Stimulated activated CD4-positive, alpha-beta T cell treated with anti-CD3 and anti-CD28 coated beads, Interleukin-1b, Interleukin-23, amount 100 ng/mL, for 48 hours (primary cell): ENCODE measurements at places on chromosomes 3 and 15.
A peak's percentile ranks its signal among the peaks of the same experiment; 100 is the strongest.

- DNase-seq = no peak
Observed at GRCh38 chr3:135865085-135865484, 100.4 kb upstream of the PPP2R3A start.

- no peak for DNase-seq
Observed at GRCh38 chr3:126313580-126314304, 43.5 kb downstream of the KLF15 start.

DNA sequence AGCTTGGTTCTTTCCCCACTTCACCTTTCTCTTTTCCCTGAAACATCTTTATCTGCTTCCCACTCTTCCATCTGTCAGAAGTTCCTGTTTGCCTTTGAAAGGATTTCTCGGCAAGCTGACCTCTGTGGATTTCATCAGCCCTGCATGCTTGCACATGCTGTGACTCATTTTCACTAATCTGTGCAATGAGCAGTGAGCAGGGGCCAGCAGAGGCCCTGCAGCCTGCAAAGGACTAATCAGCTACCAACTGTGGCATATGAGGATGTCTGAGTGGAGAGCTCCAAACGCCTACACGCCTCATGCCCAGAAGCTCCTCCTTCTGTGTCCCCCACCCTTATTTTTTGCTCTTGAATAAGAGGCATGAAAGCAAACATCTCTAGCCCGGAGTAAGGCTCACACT is 333.0 kb upstream of the SEMA6D start:
- no peak for DNase-seq

DNA sequence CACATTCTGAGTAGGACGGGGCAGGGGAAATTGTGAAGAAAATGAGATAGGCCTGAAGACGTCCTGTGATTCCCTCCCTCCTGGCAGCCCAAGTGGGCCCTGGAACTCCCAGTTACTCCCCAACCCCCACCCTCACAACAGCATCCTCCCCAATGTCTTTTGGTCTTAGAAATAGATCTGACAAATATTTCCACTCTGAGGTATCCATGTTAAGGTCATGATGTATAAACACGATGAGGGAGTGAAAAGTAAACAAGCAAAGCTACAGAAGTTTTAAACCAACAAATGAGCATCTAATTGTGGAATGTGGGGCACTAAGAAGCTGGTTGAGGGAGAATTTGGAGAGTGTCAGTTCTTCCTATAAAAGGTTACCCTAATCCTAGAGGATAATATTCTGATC is 103.7 kb upstream of the AADACL2 start:
- no peak for DNase-seq

DNA sequence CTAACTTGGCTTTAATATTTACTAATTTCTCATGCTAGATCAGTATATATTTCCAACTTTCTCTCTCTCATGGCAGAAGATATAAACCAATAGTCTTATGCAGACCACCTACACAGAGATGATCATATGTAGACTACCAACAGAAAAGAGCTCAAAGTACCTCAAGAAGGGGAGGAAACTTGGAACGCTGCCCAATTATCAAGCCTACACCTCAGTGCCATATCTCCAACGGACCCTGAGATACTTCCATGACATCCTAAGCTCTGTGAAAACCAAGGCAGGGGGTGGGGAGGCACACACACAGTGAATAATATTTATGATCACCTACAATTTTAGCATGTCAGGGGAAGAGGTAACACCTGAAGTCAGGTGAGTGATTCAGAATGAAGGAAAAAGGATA is 100.6 kb downstream of the STAG1 start:
- no peak for DNase-seq

GRCh38 chr3:11291808-11292207 is 19.6 kb downstream of the ATG7 start:
- no peak for DNase-seq

GRCh38 chr3:189500798-189501495 is 130.2 kb upstream of the TP63 start:
- no peak for DNase-seq

GRCh38 chr15:85542895-85543331 is 162.5 kb downstream of the AKAP13 start:
- DNase-seq = peak; percentile 28

DNA sequence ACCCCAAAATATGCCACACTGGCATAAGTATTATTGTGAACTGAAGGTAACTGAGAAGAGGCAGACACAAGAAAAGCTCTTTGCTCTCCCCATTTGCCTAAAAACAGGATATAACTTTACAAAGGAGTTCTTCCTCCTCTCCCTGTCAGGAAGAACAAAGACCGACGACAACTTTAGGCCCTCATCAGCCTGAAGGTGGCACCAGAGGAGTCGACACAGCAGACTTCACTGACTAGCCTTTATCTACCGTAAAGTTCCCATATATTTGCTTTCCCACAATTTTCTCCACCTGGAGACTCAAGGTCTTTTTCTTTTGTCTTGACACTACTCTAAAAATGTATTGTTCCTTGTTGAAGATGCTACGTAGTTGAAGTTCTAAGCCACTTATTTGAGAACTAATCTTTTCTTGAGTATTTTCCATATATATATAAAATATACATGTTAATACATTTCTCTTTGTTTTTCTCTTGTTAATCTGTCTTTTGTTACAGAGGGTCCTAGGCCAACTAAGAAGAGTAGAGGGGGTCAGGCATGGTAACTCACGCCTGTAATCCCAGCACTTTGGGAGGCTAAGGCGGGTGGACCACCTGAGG is 16.2 kb upstream of the XIRP1 start:
- DNase-seq = peak; percentile 22

DNA sequence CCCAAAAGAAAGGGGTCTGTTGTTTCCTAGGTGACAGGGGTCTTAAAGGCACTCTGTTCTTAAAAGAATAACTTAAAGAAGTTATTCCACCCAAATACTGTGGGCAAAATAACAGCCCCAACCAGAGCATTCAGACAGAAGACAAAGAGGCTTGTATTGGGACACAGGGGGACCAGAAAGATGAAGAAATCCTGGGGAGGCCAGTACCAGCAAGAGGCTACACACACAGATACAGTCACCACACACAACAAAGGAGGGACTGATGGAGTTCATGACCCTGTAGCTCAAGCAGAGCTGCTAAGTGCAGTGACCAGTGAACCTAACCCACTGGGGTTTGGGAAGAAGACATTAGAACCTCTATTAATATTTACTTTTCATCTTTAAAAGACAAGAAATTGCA is 59.0 kb downstream of the MTHFS start:
- DNase-seq = no peak

DNA sequence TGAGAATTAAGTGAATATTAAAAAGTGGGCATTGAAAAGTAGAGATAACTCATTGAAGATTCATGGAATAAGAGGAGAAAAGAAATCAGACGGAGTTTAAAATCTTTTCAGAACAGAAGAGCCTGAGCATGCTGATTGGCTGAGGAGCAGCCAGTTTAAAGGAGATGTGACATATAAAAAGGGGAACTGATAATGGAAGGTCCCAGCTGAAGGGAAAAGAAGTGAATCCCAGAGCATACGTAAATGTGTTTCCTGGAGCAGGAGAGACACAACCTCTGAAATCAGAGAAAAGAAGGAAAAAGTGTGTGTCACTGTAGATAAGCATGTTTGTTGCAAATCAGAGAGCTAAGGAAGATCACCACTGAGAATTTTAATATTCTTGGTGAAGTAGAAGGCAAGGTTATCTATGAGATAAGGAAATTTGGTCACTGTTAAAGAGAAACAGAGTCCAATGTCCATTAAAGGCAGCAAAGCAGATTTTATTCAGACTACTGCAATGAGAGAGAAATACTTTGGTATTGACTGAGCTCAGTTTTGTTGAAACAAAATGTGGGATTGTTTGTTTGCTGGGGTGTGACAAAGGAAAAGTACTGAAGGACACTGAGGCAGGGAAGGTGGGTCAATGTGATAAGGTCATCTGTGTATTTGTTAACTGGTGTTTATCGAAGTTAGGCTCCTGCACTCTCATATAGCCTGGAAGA is 84.6 kb upstream of the WDR72 start:
- DNase-seq = no peak

DNA sequence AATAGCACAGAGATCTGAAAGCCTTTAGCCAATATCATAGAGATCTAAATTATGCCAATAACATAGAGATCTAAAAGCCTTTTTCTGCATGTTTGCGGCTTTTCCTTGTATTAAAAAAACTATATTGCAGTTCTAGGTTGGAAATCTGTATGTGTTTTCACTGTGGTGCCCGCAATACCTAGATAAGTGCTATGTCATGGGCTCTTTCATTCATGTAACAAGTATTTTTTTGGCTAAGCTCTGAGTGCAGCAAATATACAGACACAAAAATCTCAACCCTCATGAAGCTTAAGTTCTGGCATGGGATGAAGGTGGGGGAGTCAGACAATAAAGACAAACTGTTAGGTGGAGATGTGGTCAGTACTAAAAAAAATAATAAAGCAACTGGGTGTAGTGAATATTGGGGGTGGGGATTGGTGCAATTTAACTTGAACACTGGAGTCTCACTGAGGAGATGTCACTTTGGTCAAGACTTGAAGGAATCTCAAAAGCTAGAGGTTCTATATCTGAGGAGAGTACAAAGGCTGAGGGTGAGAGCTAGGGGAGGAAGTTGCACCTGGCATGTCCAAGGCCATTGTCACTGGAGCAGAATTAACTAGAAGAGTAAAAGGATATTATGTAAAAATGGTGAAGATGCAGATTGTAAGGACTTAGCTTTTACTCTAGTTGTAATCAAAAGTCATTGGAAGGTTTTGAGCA is 973 bp downstream of the BUB1B start:
- no peak for DNase-seq

GRCh38 chr3:24986612-24987011 is 441.5 kb upstream of the RARB start:
- DNase-seq = no peak

DNA sequence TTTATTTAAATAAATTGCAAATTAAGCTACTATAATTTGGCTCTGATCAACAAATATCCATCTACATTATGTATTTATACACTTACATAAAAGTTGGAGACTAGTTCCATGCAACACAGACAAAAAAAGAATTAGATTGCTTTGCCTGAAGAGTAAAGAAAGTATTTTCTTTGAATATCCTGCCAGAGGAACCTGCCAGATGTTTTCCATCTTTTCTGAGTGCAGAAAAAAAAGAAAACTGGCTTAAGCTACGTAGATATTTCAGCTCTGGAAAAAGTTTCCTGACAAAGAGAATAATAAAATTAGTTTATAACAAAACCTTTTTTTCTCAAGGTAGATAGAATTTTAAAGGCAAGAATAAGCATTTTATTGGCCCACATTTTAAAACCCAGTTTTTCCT is 607.5 kb upstream of the NAALADL2 start:
- DNase-seq = no peak

GRCh38 chr3:188604651-188605050 is 450.7 kb downstream of the LPP start:
- DNase-seq = no peak

DNA sequence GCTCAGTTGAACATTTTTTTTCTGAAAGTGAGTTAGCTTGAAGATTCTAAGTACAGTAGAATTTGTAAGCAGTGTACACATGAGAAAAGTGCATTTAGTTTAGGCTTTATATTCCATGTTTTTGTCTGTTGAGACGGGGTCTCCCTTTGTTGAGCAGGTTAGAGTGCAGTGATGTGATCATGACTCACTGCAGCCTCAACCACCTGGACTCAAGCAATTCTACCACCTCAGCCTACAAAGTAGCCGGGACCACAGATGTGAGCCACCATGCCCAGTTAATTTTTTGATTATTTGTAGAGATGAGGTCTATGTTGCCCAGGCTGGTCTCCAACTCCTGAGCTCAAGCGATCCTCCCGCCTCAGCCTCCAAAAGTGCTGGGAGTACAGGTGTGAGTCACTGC is 5.3 kb upstream of the CSNK1G1 start:
- DNase-seq = no peak

DNA sequence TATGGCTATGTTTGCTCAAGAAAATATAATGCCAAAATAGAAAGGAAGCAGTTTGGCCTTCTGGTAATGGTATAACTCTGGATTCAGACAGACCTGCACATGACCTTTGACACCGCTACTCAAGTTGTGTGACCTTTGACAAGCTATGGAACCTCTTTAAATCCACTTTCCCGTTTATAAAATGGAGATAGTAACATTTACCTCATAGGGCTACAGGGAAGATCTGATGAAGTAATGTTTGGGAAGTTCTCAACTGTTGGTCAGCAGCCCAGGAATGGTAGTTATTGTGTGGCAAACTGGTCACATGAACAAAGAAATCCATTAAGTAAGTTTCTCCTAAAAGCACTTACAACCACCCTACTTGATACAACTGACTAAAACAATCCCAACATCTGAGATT is 95.1 kb upstream of the PHLDB2 start:
- DNase-seq = no peak

DNA sequence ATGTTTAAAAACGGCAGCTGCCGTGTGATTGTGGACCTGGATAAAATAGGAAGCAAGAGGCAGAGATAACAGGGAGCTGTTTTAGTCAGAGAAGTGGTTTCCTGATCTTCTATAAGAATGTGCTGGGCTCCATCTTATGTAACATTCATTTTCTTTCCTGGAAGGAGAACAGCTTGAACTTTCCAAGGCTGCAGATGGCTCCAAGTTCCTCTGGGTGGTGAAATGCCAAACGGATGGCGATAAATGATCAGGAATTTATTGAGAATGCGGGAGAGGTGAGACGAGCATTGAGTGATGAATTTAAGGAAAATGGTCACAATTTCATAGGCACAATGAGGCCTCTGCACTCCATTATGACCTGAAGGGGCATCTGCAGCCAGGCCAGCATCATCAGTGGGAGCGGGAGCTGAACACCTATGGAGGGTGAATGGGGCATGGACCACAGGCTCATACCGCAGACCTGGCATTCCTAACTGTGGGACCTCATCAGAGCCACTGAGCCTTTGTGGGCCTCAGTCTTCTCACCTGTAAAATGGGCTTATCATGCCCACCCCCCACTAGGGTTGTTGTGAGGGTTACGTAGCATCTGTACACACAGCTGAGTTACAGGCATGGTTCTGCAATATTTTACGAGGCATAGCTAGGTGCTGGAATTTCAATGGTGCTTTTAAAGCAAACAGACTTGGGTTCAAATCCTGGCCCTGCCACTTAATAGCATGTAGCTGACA is 17.1 kb downstream of the MGLL start:
- no peak for DNase-seq

- DNase-seq = no peak
Observed at GRCh38 chr3:127587876-127588275, 2.7 kb downstream of the TPRA1 start.

DNA sequence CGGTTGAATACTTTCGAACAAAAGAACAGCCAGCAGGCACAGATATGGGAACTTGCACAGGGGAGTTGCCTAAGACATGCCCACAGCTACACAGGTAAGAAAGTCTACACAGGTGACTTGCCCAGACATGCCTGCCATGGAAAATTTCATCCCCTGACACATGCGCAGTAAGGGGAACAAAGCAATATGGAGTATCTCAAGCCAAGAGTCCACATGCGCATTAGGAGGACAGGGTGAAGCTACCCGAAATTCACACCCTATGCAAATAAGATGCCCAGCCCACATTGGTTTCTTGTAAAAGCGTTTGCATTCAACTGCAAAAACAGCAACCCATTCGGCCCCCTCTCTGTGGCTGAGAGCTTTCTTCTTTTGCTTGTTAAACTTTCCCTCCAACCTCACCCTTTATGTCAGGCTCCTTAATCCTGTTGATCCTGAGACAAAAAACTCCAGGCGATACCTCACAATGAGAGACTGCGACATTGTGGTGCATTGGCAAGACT is 49.3 kb upstream of the TRPM1 start:
- no peak for DNase-seq

- DNase-seq = no peak
Observed at GRCh38 chr3:98823791-98824190, 60.7 kb downstream of the ST3GAL6 start.

- peak; percentile 89 for DNase-seq
Observed at GRCh38 chr3:50227390-50228183, 8.4 kb upstream of the GNAI2 start.

- no peak for DNase-seq
Observed at GRCh38 chr3:31610700-31611275, 78.1 kb downstream of the STT3B start.
